ENCODE measurements at places on chromosomes 1 and 21.

DNA sequence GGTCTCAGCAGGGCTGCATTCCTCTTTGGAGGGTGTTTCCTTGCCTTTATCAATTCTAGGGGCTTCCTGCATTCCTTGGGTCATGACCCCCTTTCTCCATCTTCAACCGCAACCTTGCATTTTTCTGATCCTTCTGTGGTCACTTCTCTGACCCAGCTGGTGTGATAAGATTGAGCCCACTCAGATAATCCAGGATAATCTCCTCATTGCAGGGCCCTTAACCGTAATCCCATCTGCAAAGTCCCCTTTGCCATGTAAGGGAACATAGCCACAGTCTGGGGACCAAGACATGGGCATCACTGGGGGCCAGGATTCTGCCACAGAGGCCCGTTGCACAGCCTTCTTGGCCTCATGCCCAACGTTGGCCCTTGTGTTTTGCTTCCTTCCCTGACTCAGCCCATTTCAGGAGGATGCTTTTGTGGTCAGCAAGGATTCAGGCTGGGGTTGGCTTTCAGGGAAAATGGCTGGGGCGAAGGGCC is 35.0 kb upstream of the IL19 start:
- DNase-seq, result no peak

- no peak for DNase-seq
These were observed 87.4 kb downstream of the GREM2 start for GRCh38 chr1:240524356-240525069.

DNA sequence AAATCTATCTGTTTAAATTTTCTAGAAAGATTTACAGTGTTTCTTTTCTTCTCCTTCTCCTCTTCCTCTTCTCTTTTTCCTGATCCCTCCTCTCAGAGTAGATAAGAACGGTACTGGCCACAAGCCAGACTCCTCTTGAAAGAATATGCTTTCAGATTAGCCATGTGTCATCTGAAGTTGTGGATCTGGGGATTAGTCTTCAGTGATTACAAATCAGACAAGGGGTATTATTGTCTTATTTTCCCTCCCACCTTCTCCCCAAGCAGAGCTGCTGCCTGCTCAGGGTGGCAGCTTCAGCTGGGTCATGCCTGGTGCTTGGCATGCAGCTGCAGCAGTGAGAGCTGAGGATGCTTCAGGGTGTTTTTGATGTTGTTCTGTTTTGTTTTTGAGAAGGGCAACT is 42.7 kb downstream of the SGIP1 start:
- no peak for DNase-seq

- no peak for DNase-seq
These were observed 31.6 kb upstream of the UBE2U start for GRCh38 chr1:64171797-64172281.

DNA sequence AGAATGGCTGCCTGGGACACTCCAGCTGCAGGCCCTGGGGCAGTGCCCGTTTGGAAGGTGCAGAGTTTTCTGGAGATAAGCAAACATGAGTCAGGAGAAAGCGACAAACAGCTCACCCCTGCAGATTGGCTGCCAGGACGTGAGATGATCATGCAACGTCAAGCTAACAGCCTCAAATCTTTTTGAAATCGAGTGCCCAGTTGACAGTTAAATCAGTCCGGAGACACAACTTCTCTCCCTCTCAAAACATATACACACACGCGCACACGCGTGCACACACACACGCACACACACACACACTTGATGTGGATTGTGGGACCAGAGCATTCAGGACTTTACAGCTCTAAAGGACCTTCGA is 49.4 kb downstream of the TENT5C start:
- DNase-seq, result no peak

DNA sequence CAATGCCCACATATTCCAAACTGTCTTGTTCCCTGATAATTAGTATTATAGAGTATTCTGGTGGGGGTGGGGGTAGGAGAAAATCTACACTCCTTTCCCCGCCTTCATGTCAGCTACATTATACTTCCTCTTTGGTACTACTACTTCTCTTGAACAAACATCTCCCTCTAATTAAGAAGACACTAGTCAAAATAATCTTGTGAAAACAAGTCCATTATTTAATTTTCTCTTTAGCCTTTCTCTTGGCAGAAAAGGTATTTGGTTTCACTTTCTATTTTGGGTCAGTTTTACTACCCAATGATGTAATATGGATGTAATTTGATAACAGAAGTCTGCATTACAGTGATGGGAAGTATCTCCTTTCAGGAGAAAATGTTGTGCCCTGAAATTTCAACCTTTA is 22.5 kb downstream of the NTMT2 start:
- DNase-seq, result no peak

DNA sequence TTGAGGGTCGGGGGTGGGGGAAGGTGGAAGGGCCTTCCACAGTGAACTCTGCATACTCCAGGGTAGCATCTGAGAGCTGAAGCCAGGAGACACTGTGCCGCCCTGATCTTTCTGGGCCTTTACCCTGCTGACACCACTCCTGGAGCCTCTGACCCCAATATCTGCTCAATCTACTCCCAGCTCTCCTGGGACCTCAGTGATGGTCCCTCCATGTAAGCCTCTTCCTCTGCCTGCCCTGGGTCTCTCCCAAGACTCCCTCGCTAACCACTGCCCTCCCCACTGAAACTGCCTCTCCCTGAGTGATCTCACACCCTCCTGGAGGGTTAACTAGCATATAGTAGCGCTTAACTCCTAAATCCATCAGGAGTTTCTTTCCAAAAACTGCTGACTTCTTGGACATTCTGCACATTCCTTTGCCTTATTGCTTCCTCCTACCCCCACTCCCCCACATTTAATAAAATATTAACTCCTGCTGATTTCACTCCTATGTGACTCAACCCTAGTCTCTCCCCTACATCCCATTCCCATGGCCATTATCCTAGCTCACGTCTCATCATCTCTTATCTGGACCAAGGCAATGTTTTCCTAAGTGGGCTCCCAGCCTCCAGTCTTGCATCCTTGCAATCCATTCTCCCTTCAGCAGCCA is 145.6 kb downstream of the HMGB4 start:
- DNase-seq, result no peak

- no peak for DNase-seq
These were observed 5.3 kb upstream of the CCDC24 start for GRCh38 chr1:43985984-43986595.

- no peak for DNase-seq
These were observed 339.6 kb downstream of the PDE4B start for GRCh38 chr1:66132324-66132723.

GRCh38 chr1:26285366-26286063 is 5.6 kb downstream of the SH3BGRL3 start:
- no peak for DNase-seq

DNA sequence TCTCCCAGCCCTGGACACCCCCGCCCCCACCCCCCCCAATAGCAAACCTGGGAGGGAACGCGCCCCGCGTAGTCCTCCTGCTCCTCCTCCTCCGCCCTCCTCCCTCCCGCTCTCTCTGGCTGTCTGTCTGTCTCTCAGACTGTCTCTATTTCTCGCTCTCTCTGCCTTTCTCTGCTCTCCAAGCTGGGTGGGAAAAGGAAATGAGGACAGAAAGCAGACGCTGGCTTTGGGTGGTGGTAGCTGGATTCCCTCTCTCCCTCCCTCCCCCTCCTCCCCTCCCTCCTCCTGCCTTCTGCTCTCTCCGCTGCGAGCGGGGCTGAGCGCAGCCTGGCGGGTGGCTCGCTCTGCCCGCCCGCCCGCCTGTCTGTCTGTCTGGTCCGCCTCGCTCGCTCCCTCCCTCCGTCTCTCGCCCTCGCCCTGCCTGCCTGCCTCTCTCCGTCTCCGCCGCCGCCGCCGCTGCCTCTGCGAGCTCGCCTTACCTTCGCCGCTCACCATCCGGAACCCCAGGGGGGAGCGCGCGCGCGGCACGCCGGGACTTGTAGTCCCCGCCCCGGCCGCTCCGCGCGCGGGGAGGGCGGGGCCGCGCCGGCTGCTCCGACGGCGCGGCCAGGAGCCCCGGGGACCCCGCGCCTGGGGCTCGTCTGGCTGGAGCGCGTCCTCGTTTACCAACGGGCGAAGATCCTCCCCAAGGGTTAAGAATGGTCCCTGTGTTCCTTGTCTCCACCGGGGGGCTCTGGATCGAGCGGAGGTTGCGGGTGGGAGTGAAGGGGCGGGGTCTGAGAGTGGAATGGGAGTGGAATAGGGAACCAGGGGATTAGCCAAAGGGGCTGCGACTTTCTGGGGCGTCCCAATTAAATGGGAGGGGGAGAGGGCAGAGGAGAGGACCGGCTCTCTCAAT is at the start of gene AHDC1:
Gene AHDC1 (minus strand): TSS at position 464 of the 898 bp plus-strand sequence. CDS start 52,029 bp downstream, outside the sequence.
- DNase-seq, result peak; percentile 84

- DNase-seq, result no peak
These were observed 507.2 kb downstream of the LTN1 start for GRCh38 chr21:28485301-28486022.

DNA sequence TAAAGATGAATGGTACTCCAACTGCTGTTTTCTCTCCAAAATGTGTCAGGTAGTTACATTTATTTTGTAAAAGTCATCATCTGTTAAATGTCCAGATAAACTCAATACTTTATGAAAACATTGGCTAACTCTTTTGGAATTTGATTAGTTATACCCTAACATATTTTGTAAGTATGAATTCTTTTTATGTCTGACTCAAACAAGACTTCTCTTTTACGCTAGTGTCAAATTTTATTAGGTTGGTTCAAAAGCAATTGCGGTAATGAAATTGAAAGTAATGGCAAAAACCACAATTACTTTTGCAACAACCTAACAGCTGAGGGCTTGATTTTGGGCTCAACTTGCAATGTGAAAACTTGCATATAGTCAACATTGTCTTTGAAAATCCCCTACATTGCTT is 41.0 kb upstream of the USP25 start:
- DNase-seq, result no peak

DNA sequence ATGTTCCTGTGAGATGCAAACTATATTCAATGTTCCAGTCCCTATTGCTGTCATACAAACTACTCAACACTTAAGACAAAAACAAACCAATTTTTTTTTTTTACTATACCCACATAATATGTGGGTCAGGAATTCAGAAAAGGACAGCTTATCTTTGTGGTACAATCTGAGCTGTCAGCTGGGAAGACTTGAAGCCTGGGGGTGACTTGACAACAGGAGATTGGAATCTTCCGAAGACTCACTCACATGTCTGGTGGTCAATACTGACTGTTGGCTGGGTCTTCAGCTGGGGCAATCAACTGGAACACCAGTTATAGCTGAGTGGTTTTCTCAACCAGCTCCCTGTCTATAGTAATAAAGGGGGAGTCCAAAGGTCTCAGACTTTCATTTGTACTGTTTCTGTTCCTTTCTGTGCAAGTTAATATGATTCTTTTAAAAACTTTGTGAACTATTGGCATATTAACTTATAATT is 81.7 kb upstream of the ATP1B1 start:
- DNase-seq, result no peak

GRCh38 chr1:37853157-37853556 is 6.2 kb downstream of the MTF1 start:
- DNase-seq, result no peak

DNA sequence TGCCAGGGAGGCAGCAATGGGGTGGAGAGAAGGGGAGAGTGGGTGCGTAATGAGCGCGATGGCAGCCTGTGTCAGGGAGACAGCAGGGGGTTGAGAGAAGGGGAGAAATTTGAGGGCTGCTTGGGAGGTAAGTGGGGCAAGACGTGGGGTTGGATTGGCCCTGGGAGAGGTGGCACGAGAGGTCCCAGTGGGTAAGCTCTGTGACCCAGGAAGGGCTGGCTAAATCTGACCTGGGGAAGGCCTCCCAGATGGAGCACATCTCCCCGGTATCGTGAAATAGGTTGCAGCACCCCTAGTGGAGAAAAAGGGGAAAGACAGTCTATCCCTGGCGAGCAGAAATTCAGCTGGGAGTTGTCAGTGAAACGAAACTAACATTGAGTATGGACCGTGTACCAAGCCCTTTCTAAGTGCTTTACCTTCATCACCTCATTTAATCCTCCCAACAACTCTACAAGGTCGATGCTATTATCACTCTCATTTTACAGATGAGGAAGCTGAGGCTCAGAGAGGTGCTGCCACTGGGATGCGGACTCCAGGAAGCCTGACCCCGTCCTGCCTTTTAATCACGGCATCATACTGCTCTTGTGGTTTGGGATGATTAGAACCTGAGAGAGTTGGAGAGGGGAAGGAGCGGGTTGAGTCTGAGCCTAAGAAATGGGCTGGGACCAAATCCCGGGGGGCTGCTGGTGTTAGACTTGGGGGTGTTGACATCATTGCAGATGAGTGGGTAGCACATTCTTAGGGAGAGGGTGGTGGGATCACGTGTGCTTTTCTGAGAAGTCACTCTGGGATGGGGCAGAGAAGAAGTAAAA is 56.6 kb upstream of the RPL11 start:
- no peak for DNase-seq

GRCh38 chr1:9569267-9569666 is 19.4 kb upstream of the TMEM201 start:
- DNase-seq, result no peak

DNA sequence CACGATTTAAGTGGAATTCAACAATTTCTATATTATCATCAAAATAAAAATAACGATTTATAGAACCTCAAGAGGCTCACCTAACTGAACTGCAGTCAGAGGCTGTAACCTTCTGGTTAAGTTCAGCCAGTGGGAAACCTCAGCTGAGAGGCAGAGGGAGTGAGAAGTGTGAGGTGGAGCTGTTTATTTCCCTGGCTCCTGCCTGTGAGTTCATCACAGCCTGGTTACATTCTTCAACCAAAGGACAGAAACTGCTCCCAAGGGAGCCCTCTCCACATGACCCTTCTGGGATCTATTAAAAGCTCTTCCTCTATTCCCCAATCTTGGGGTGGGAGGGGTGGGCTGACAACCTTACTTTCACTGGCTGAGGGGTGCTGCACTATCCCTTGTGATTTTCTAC is 22.2 kb downstream of the DYNLT5 start:
- no peak for DNase-seq

- no peak for DNase-seq
These were observed 925 bp downstream of the PDE9A start for GRCh38 chr21:42654179-42654912.

DNA sequence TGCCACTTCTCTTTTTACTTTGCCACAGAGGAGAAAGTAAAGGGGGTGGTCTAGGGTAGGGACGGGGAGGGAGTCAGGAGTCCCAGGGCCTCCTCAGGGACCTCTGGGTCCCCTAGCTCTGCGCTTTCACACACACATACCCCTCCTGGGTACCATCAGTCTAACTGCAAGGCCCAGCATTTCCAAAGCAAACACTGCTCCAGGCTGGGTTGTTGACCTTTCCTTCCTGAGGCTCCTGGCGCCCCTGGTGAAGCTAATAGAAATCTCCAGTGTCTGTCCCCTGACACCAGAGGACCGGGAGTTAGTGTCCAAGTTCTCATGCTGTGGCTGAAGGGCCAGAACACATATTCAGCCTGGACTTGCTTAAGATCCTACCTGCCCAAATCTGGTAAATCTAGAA is 3.9 kb downstream of the TMEM63A start:
- DNase-seq, result no peak

Data from stimulated activated CD4-positive, alpha-beta T cell treated with anti-CD3 and anti-CD28 coated beads, TNF-alpha, amount 100 ng/mL, for 48 hours (primary cell).